ENCODE measurements at places on chromosomes 3 and 15. TPM values are rescaled to one million over a fixed set of nuclear protein-coding genes. Genes with fewer than 3 reads are reported as not detected.

DNA sequence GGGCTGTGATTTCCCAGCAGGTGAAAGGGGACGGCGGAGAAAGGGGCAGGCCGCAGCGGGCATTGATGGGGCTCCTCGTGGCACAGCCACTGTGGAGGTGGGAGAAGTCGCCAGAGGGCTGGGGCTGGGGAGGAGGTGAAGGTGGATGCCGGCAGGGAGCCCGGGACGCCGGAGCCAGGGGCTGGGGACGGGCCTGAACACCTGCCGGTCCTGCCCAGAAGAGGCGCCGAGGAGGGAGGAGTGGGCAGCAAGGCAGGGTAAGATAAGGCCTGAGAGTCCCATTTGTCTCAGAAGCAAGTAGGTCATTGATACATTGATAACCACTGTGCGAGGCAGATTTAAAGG is 571 bp upstream of the RARRES1 start:
- H3K27me3 ChIP-seq = no peaks in the 10 kb centered on the region
- peak overlapping the region; percentile 77 for H3K27ac ChIP-seq
- peak overlapping the region; percentile 79 for H3K4me3 ChIP-seq
- DNase-seq = no peak

DNA sequence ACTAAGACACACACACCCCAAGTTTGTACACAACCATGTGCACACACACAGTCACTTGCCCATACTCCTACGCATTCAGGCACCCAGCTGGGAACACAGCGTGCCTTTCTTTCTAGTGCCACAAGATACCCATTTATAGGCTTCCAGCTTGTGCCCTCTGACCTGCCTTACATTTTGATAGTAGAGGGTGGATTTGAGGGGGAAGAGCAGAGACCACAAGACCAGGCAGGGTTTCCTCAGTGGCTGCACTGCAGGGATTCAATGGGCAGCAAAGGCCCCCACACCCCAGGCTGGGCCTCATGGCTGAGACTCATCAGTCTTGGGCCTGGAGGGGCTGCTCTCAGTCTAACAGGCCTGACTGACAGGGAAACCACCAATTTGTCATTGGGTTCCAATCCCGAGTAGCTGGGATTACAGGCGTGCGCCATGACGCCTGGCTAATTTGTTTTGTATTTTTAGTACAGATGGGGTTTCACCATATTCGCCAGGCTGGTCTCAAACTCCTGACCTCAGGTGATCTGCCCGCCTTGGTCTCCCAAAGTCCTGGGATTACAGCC is 18.8 kb upstream of the ANKDD1A start:
- H3K4me1 ChIP-seq = peaks cover 36% of the 10 kb centered on the region
- H3K27me3 ChIP-seq = no peaks in the 10 kb centered on the region
- no peak overlapping the region for H3K4me3 ChIP-seq
- H3K27ac ChIP-seq = peak overlapping the region; percentile 88
- no peaks in the 10 kb centered on the region for H3K36me3 ChIP-seq

- H3K27me3 ChIP-seq = peaks cover 5% of the 10 kb centered on the region
- H3K4me3 ChIP-seq = no peak overlapping the region
- no peaks in the 10 kb centered on the region for H3K36me3 ChIP-seq
- H3K4me1 ChIP-seq = no peaks in the 10 kb centered on the region
Measured at GRCh38 chr15:22253676-22254408, 173.5 kb downstream of the OR4M2 start.

TMEM212 gene
- total RNA-seq = not detected

ACAN gene
- 0.34 TPM for total RNA-seq

GRCh38 chr3:30776186-30776815 is 118.2 kb downstream of the GADL1 start:
- DNase-seq = no peak
- H3K27me3 ChIP-seq = no peaks in the 10 kb centered on the region
- no peak overlapping the region for H3K4me3 ChIP-seq
- no peaks in the 10 kb centered on the region for H3K36me3 ChIP-seq
- H3K4me1 ChIP-seq = peaks cover 23% of the 10 kb centered on the region
- H3K27ac ChIP-seq = no peak overlapping the region

DNA sequence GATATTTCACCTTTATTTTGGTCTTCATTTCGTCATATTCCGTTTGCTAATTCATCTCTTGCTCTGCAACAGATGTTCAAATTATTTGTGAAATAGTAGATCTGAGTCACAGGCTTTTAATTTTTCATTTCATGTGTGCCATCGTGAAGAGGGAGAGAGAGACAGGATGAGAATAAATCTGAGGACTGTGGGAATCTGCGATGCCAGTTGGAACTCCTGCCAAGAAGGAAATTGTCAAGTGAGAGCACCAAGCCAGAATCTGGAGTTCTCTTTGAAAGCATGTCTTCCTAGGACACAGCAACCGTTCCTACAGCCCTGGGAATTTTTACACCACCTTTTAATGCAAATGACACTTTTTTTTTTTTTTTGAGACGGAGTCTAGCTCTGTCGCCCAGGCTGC is 48.8 kb downstream of the NSMCE3 start:
- peaks cover 15% of the 10 kb centered on the region for H3K27me3 ChIP-seq
- no peaks in the 10 kb centered on the region for H3K4me1 ChIP-seq
- H3K27ac ChIP-seq = no peak overlapping the region
- H3K36me3 ChIP-seq = no peaks in the 10 kb centered on the region
- H3K4me3 ChIP-seq = no peak overlapping the region

TFRC gene
- 152 TPM for total RNA-seq

- no peak overlapping the region for H3K27ac ChIP-seq
- no peak for DNase-seq
- H3K4me3 ChIP-seq = no peak overlapping the region
Measured at GRCh38 chr15:75229191-75230015, 27.7 kb downstream of the C15orf39 start.

SCG5 gene
- not detected for total RNA-seq

C3orf85 gene
- not detected for total RNA-seq

- no peak overlapping the region for H3K27ac ChIP-seq
- H3K27me3 ChIP-seq = no peaks in the 10 kb centered on the region
- peaks cover 5% of the 10 kb centered on the region for H3K4me1 ChIP-seq
- no peaks in the 10 kb centered on the region for H3K36me3 ChIP-seq
- no peak overlapping the region for H3K4me3 ChIP-seq
- no peak for DNase-seq
Measured at GRCh38 chr15:33908406-33908805, 59.9 kb upstream of the CHRM5 start.

- H3K4me3 ChIP-seq = no peak overlapping the region
- DNase-seq = no peak
- H3K4me1 ChIP-seq = no peaks in the 10 kb centered on the region
- H3K27ac ChIP-seq = no peak overlapping the region
- no peaks in the 10 kb centered on the region for H3K27me3 ChIP-seq
Measured at GRCh38 chr15:101772921-101773320, 30.4 kb upstream of the OR4F6 start.

DNA sequence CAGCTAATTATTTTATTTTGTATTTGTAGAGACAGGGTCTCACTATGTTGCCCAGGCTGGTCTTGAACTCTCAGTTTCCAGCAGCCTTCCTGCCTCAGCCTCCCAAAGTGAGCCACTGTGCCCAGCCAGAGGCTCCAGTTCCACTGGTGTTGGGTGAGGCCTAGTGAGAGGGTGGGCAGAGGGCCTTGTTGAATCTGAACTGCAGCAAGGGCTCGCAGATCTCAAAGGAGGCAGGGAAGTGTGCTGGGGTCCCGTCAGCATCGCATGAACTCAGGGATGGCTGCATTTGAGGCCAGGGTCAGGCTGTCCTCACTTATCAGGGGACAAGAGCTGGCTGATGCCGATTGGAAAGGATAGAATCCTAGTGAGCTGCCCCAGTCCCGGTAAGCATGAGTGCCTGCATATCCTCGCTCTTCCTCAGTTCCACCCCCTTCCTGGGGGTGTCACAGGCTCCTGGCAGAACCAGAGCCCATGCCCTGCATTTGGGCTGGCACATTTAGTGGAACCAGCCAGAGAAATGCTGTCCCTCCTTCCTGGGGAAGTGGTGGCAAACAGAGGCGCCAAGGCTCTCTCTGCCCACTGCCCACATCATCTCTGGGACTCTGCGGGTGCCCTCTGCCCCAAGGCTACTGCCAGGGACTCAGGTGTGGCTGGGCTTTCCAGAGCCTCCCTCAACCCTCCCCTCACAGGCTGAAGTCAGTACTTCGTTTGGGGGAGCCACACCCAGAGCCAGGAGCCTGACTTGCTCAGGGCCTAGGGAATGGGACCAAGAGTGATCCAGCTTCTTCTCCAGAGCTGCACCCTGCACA is 24.1 kb downstream of the ALS2CL start:
- no peaks in the 10 kb centered on the region for H3K4me1 ChIP-seq
- peaks cover 6% of the 10 kb centered on the region for H3K36me3 ChIP-seq
- H3K27ac ChIP-seq = no peak overlapping the region
- H3K27me3 ChIP-seq = no peaks in the 10 kb centered on the region
- DNase-seq = no peak

- H3K27ac ChIP-seq = peak overlapping the region; percentile 21
- no peaks in the 10 kb centered on the region for H3K27me3 ChIP-seq
- H3K4me3 ChIP-seq = peak overlapping the region; percentile 3
- DNase-seq = no peak
- no peaks in the 10 kb centered on the region for H3K36me3 ChIP-seq
Measured at GRCh38 chr3:13654330-13655060, 105.6 kb downstream of the FBLN2 start.

CRYBG3 gene
- total RNA-seq = 21.7 TPM

DNA sequence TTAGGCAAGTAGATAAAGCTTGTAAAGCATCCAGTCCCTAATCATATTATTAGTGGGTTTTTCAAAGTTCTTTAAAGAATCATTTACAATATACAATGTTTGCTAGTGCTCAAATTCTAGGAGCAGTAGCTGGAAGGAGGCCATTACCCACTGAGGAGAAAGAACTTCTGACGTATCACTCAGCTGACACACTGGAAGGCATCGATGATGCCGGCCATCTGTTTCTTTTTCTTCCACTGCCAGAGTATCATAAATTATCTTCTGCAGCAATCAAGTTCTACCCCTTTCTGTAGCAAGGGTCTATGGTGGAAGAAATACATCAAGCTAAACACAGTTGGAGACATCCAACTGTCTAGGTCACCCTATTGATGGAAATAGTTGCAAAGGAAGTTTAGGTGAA is 243.2 kb upstream of the LRRN1 start:
- no peaks in the 10 kb centered on the region for H3K4me1 ChIP-seq
- DNase-seq = no peak
- no peaks in the 10 kb centered on the region for H3K27me3 ChIP-seq
- no peak overlapping the region for H3K27ac ChIP-seq

DNA sequence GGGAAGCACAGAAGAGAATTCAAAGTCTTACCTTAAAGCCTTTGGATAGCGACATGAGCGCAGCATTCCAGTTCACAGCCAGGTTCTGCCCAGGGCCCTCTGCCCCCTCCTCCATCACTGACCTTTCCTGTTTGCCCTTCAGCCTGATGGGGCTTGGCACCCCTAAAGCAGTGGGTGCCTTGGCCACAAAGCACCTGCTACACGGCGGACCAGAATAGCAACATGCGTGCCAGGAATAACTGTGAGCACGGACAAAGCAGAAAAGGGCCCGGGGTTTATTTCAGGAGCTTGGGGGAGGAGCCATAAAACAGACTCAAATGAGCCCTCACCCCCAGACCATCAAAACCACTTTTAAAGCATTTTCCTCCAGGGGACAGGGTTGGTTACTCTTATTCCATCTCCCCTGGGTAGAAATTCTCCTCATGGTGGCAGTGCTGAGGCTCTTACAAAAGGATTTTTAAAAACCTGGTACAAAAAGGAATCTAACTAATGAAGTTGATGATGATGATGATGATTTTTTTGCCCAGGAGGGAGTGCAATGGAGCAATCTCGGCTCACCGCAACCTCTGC is 135.4 kb downstream of the KLF13 start:
- DNase-seq = no peak
- H3K27ac ChIP-seq = no peak overlapping the region
- no peaks in the 10 kb centered on the region for H3K27me3 ChIP-seq
- no peaks in the 10 kb centered on the region for H3K36me3 ChIP-seq
- no peak overlapping the region for H3K4me3 ChIP-seq

HYAL2 gene
- total RNA-seq = 48.1 TPM

GOLGA8G gene
- not detected for total RNA-seq

DNA sequence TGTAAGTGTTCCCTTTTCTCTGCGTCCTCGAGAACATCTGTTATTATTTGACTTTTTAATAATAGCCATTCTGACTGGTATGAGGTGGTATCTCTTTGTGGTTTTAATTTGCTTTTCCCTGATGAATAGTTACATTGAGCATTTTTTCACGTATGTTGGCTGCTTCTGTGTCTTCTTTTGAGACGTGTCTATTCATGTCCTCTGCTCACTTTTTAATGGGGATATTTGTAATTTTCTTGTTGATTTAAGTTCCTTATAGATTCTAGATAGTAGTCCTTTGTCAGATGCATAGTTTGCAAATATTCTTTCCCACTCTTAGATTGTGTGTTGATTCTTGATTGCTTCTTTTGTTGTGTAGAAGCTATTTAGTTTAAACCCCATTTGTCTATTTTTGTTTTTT is 179.2 kb downstream of the DOCK3 start:
- H3K27me3 ChIP-seq = no peaks in the 10 kb centered on the region
- no peaks in the 10 kb centered on the region for H3K36me3 ChIP-seq
- no peak overlapping the region for H3K27ac ChIP-seq
- DNase-seq = no peak
- H3K4me1 ChIP-seq = no peaks in the 10 kb centered on the region

- H3K36me3 ChIP-seq = no peaks in the 10 kb centered on the region
- H3K27ac ChIP-seq = no peak overlapping the region
- no peaks in the 10 kb centered on the region for H3K27me3 ChIP-seq
- no peak overlapping the region for H3K4me3 ChIP-seq
- H3K4me1 ChIP-seq = peaks cover 18% of the 10 kb centered on the region
Measured at GRCh38 chr3:177607589-177607988, 410.3 kb upstream of the TBL1XR1 start.

CHRM5 gene
- not detected for total RNA-seq

DNA sequence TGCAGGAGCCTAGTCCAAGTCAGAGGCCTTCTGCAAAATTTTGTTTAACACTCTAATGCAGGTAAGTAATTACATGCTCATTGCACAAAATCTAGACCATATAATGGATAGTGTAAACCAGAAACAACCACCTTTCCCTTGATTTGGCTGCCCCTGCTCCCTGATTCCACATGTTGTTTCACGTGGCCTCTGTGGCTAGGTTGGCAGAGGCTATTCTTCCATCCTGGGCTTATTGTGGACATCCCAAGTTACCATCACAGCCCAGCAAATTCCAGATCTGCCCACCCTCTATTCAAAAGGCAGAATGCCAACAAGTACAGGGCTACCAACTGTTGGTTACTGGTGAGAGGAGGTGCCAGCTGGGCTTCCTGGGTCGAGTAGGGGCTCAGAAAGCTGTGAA is 794.5 kb upstream of the GRM7 start:
- no peaks in the 10 kb centered on the region for H3K36me3 ChIP-seq
- no peaks in the 10 kb centered on the region for H3K27me3 ChIP-seq
- H3K4me1 ChIP-seq = no peaks in the 10 kb centered on the region
- H3K4me3 ChIP-seq = no peak overlapping the region

ROPN1 gene
- total RNA-seq = not detected

HES1 gene
- 38.6 TPM for total RNA-seq

MCTP2 gene
- 11.2 TPM for total RNA-seq

IQCF2 gene
- total RNA-seq = not detected

- DNase-seq = no peak
- H3K36me3 ChIP-seq = no peaks in the 10 kb centered on the region
- no peak overlapping the region for H3K27ac ChIP-seq
- H3K27me3 ChIP-seq = no peaks in the 10 kb centered on the region
- no peaks in the 10 kb centered on the region for H3K4me1 ChIP-seq
- no peak overlapping the region for H3K4me3 ChIP-seq
Measured at GRCh38 chr3:190070622-190071347, 49.9 kb downstream of the P3H2 start.
